ENCODE measurements at places on chromosomes 7 and 10. TPM values are rescaled to one million over a fixed set of nuclear protein-coding genes. Genes with fewer than 3 reads are reported as not detected.

Gene SPAM1
- total RNA-seq = not detected

Gene CDK14
- total RNA-seq = 3.9 TPM

Gene C7orf33
- total RNA-seq = not detected

Gene LRMDA
- 0.80 TPM for total RNA-seq

Gene MSRB2
- total RNA-seq = 24.3 TPM

Gene GPR15LG
- total RNA-seq = 0.92 TPM

Gene DYNC1I1
- total RNA-seq = 8.3 TPM

Gene STEAP1B
- 0.87 TPM for total RNA-seq

Gene OR13A1
- total RNA-seq = not detected

Gene PKD2L1
- not detected for total RNA-seq

Gene CPA4
- not detected for total RNA-seq

Gene ZCWPW1
- total RNA-seq = 1.6 TPM

Gene ACBD7
- total RNA-seq = not detected

Gene PWWP2B
- total RNA-seq = 25.1 TPM

Gene GRID2IP
- not detected for total RNA-seq

Gene CALHM2
- total RNA-seq = 19.2 TPM

Gene LIPN
- not detected for total RNA-seq

Gene VWC2
- total RNA-seq = not detected

Gene ATAD1
- 51.4 TPM for total RNA-seq

Gene HPSE2
- not detected for total RNA-seq

Gene VAX1
- not detected for total RNA-seq

Gene OR6V1
- not detected for total RNA-seq

Gene RAB19
- not detected for total RNA-seq

Gene CFAP69
- 4.9 TPM for total RNA-seq

Gene ACSM6
- total RNA-seq = not detected

Gene GPR26
- total RNA-seq = not detected

Gene ABCC2
- 1.5 TPM for total RNA-seq

Gene JAKMIP3
- total RNA-seq = 0.67 TPM

Gene GPR37
- 0.31 TPM for total RNA-seq

Gene AKR1D1
- total RNA-seq = 0.20 TPM

Gene RBP3
- total RNA-seq = not detected

Gene TRIL
- 0.42 TPM for total RNA-seq

Gene NUTM2B
- 0.18 TPM for total RNA-seq

Gene CPA1
- not detected for total RNA-seq

Gene CFTR
- total RNA-seq = not detected

Gene OGDHL
- total RNA-seq = not detected

Gene TAS2R4
- 0.09 TPM for total RNA-seq

Gene CHAT
- not detected for total RNA-seq

Gene ADCYAP1R1
- total RNA-seq = 0.05 TPM

All from gastrocnemius medialis (tissue), 4 donors.